Left renal cortex interstitium (tissue), 4 donors: ENCODE measurements at places on chromosomes 6 and 20. TPM values are rescaled to one million over a fixed set of nuclear protein-coding genes. Genes with fewer than 3 reads are reported as not detected.

DNA sequence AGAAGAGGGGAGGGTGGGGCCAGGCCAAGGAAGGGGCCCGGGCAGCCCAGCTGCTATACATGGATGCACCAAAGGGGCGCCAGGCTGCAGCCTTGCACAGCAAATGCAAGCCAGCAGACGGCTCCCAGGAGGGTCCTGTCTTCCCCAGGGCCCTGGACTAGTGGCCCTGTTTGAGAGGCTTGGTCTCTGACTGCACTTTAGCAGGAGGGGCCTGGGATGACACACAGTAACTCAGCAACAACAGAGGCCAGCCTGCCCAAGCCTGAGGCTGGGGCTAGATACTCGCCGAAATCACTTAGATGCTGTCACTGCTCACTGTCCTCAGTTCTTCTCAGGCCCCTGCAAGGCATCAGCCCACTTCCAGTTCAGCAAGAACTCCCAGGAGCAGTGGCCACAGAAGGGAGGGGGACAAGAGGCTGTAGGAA lies 73.5 kb downstream of the TRAM2 start:
- no peak for DNase-seq

- DNase-seq = no peak
These were observed 32.6 kb downstream of the ATXN1 start for GRCh38 chr6:16728513-16729182.

DNA sequence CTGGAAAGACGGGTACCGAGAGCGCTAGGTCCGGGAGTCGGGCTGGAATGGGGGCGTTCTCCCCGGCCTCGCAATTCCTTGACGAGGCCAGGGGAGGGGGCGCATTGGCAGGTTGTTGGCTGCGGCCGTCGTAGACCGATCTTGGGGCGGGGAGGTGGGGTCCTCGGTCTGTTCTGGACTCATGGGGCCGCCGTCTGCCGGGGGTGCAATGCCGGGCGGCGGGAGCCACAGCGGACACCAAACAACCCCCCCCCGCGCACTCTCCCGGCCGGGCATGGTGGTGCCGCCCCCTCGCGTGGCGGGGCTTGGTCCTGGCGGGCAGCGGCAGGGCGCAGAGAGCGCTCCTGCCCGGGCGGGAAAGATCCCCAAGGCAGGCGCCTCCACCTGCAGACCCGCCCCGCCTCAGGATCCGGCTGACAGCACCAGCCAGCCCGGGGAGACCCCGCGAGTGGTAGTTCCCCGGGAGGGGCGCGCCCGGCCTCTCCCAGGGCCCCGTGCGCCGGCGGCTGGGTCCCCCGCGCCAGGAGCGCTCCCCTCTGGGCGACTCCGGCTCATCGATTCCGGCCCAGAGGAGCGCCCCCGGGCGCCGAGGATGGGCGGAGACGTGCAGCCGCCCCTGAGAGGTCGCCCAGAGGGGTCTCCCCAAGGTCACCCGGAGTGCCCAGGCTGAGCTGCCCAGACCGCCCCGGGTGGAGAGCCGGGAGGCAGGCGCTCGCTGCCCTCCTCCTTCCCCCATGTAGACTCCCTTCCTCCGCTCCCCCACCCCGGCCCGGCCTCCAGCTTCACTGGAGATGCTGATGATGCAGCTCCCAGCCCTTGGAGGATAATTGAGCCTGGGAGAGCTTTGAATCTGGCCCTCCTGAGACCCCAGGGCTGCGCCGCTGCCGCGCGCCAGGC lies 709 bp downstream of the PPP1R16B start:
- no peak for DNase-seq

- no peak for DNase-seq
These were observed 3.8 kb downstream of the RIPOR2 start for GRCh38 chr6:24931718-24932691.

DNA sequence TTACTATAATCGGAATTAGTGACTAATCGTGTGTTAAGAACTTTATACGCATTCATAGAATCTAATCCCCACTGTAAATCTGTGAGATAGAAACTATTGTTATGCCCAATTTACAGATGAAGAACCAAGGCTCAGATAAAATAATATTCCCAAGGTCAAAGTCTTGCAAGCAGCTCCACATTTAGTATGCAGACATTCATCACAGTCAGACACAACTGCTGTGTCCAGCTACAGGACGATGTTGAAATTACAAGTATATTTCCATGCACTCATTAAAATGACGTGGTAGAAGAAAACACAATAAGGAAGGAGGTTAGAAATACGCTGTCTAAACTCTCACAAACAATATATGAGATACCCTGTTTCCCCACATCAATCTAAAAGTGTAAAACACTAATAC lies 82.5 kb downstream of the PREX1 start:
- no peak for DNase-seq

DNA sequence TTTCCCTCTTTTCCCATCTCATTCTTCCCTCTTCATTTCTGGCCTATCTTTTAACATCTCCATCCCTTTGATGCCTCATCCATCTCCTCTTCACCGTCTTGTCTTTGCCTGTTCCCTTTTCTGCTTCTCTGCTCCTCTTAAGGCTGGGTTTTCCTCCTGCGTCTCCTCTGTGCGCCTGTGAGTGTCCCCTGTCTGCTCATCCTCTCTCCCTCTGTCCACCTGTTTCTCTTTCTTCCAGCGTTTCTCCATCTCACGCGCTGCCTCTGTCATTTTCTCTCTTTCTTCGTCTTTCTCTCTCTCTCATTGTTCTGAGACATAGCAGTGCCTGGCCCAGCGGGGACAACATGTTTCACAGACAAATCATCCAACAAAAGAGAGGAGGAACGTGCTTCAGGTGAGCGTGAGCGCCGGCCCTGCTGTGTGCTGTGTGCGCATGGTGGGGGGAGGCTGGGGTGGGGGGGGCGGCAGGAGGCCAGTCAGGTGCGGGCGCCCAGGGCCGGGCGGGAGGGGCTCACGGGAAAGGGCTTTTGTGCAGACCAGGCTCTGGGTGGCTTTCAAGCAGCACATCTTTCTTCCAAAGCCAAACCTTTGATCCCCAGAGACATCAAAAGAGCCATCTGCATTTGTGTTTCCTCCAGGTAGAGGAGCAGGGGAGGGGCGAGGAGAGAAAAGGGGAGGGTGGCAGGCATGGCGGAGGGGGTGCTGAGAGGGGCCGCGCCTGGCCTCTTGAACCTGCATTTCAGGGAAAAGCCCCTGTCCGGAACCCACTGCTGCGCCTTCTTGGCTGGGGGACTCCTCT lies 121.3 kb downstream of the VEGFA start:
- DNase-seq = no peak

GRCh38 chr6:19465256-19465655 lies 371.9 kb upstream of the ID4 start:
- DNase-seq = peak; percentile 9

- no peak for DNase-seq
These were observed 364.3 kb upstream of the HSF2 start for GRCh38 chr6:122035173-122035572.

Gene GGTLC1
- not detected for polyA plus RNA-seq

Gene SIRPB2
- polyA plus RNA-seq = 0.43 TPM

- no peak for DNase-seq
These were observed 6.1 kb upstream of the TBX18 start for GRCh38 chr6:84770521-84770920.

GRCh38 chr6:101716810-101717209 lies 323.3 kb downstream of the GRIK2 start:
- DNase-seq = no peak

DNA sequence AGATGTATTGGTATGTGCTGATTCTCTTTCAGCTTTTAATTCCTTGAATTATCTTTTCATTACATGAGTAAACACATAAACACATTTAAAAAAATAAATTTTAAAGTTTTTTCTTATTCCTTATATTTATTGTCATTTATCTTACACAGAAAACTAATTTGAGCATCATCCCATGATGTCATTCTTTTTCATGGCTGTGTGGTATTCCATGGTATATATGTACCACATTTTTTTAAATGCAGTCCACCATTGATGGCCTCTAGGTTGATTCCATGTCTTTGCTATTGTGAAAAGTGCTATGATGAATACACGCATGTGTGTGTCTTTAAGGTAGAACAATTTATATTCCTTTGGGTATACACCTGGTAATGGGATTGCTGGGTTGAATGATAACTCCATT lies 33.3 kb downstream of the OTOR start:
- DNase-seq = no peak

Gene VPS16
- polyA plus RNA-seq = 35.7 TPM

- no peak for DNase-seq
These were observed 236.0 kb upstream of the STXBP5 start for GRCh38 chr6:146968041-146968760.

GRCh38 chr6:140046016-140046632 lies 671.7 kb upstream of the CITED2 start:
- no peak for DNase-seq

- DNase-seq = no peak
These were observed 594.3 kb downstream of the UTRN start for GRCh38 chr6:144879436-144879835.

Gene TMEM74B
- polyA plus RNA-seq = 5.0 TPM

- DNase-seq = no peak
These were observed 92.7 kb upstream of the LY86 start for GRCh38 chr6:6495851-6496250.

Gene PLTP
- polyA plus RNA-seq = 122 TPM

Gene VPS52
- polyA plus RNA-seq = 63.8 TPM

DNA sequence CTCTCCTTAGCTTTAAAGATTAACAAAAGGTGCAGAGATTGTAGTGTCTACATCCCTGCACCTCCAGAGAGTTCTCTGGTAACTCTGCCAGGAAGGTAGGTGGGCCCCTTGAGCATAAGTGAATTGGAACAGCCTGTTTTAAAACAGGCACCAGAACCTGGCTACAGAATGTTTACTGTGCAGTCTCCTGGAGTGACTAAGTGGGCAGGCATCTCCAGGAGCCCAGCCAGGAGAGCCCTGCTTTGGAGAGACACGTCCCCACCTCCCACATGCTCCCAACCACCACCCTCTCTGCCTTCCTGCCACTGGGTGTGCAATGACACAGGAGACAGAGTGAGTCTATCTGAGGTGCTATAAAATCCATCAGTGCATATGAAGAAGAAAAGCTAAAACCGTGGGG lies 110.3 kb upstream of the EYA4 start:
- no peak for DNase-seq

GRCh38 chr6:162538643-162539064 lies 188.9 kb downstream of the PRKN start:
- DNase-seq = no peak

DNA sequence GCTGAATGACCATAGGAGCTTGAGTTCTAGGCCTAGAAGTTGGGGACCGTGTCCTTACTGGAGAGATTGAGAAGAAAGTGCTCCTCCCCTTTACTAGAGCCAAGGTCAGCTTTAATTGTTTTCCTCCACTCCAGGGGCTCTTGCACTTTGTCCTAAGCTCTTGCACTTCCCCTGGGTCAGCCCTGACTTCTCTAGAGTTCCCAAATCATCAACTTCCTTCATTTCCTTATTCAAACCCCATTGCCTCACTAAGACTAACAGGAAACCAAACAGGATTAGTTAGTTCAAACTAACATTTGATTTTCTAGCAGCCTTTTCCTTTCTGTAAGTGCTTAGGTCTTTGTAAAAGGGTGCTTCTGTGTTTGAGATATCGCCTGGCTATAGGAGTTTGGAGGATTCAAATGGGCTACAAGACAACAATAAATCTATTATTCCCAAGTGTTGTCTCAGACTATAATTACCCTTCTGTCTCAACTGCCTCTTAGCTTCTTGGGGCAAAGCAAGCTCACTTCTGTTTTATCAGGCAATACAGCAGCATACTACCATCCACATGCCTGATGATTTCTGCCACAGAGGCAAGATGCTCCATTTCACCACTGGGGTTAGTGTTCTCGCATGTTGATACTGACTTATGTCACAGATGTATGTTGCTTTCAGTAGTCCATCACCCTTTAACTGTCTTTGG lies 12.8 kb upstream of the DTNBP1 start:
- no peak for DNase-seq

Gene NDUFAF4
- polyA plus RNA-seq = 36.0 TPM

DNA sequence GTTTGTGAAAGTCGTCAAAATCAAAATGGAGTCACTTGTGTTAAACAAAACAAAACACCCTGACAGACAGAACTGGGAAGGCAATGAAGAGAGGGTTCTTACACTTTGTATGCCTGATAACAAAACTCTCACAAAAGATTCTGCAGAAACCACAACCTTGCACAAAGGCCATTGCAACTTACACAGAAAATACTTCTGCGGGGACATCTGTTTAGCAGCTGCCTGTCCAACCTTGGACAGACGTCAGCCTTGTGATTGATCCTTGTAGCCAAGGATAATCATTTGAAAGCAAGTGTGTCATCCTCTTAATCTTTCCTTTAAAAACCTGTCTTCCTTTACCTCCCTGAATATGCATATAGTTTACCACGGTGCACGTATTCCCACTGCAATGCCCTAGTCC lies 17.0 kb upstream of the SLC22A3 start:
- DNase-seq = no peak

GRCh38 chr6:162173466-162173865 lies 554.1 kb downstream of the PRKN start:
- DNase-seq = no peak

Gene HDAC2
- polyA plus RNA-seq = 267 TPM

Gene LAMP5
- 7.5 TPM for polyA plus RNA-seq

DNA sequence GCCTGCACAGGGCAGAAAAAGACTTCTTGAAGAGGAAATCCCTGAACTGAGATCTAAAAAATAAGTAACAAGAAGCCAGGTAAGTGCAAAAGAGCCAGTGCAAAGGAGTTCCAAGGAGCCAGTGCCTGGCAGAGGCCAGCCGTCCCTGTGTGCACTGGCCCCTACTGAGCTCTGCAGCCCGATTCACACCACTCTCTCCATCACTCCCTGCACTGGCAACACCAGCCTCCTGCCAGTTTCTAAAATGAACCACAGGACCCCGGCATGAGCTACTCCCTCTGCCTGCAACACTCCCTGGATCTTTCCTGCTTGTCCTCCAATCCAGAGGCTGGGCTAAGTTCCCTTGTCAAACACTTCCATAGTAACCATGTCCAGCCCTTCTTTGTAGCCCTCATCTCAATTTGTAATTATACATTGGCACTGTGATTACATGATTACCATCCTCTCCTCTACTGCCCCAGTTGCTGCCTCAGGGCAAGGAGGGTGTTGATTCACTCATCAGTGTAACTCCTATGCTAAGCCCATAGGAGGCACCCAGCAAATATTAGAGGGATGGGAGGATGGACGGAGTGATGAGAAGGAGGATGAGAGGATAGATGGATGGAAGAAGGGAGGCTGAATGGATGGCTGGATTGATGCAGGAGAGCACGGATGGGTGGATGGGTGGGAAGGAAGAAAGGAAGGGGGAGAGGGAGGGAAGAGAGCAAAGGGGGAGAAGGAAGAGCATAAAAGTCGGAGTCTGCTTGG lies 49.3 kb downstream of the SIRPA start:
- DNase-seq = no peak

DNA sequence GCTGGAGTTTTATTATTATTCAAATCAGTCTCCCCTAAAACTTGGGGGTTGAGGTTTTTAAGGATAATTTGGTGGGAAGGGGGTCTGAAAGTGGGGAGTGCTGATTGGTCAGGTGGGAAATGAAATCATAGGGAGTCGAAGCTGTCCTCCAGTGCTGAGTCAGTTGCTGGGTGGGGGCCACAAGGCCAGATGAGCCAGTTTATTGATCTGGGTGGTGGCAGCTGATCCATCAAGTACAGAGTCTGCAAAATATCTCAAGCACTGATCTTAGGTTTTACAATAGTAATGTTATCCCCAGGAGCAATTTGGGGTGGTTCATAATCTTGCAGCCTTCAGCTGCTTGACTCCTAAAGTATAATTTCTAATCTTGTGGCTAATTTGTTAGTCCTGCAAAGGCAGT lies 146.0 kb upstream of the SPACA1 start:
- DNase-seq = no peak
